ENCODE measurements at places on chromosomes 4 and X.

DNA sequence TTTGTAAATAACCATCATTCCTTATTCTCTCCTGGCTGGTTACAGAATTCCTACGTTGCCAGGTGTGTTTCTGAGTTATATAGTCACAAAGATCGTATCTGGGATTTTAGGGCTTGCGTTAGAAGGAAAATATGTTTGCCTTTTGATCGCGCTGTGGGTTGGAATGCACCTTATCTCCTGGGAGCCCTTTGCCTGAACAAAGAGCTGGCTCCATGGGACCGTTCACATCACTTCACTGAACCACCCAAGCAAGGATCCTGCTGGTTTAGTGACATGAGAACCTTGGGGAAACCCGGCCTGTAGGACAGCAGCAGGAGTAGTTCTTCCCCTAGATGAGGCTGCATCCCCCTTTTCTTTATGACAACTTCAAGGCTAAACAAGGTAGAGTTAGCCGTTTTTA is 51.6 kb downstream of the RS1 start:
- no peak for DNase-seq

DNA sequence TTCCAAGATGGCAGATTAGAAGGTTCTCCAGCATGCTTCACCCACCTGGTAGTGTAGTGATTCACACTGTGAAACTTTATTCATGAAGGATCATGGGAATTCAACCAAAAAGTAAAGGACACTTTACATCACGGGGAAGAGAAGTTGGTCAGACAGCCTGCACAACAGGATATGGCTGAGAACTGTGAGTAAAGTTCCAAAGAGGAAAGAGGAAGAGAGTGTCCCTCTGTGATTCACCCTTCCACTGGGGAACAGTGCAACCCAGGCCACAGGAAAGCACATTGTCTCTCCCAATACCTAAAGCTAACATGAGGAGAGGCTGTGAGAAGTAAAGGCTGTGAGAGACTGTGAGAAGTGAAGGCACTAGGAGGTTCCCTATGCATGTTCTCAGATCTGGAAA is 137.2 kb downstream of the STPG2 start:
- DNase-seq, result no peak

GRCh38 chrX:40021647-40022046 is 76.1 kb downstream of the BCOR start:
- no peak for DNase-seq

DNA sequence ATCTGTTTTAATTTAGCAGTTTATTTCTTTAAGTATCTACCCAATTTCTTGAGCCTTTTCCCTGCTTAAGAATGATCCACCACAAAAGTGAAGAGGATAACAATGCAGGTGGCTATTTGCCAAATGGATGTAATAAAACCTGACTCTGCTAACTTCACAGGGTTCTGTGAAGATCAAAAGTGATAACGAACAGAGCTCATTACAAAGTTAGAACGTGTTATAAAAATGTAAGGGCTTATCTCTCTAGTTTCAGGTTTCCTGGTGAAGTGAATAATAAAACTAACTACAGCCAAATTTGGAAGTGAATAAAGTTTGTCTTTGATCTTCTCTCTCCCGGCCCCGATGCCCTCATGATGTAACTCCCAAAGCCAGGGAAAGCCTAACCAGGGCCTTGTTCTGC is 497.9 kb downstream of the SMARCA1 start:
- no peak for DNase-seq

DNA sequence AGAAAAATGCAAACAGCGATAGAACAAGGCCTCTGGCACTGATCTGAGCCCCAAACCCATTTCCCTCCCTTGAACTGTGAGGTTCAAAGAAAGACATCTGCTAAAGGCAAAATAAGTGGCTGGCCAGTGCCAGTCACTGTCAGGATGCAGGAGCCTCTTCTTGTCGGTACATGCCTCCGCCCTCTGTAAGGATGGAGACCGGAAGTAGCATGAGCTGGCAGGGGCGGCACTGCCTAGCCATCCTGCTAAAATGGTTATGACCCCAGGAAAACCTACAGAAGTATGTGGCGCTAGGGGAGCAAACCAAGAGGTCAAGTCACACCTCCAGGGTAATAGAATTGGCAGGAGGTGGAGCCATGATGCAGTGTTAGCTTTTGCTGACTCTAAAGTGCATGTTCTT is 180.3 kb downstream of the DCLK2 start:
- no peak for DNase-seq

GRCh38 chrX:96407072-96407471 is 277.6 kb upstream of the DIAPH2 start:
- no peak for DNase-seq

GRCh38 chr4:102687982-102688433 is 72.8 kb downstream of the MANBA start:
- no peak for DNase-seq

DNA sequence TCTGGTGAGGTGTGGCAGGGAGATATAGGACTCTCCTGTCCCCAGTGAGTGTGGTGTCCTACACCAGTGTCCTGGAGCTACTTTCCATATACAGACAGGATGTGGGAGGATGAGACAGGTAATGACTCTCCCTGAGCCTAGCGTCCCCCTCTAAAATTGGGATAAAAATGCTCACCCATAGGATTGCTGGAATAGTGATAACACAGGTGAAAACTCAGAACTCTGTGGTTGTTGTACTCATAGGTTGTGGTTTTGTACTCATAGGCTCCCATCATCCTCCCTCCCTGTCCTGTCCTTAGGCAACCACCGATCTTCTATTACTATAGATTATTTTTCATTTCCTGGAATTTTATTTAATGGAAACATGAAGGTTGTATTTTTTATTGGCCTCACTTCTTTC is 60.7 kb upstream of the NXF3 start:
- no peak for DNase-seq

DNA sequence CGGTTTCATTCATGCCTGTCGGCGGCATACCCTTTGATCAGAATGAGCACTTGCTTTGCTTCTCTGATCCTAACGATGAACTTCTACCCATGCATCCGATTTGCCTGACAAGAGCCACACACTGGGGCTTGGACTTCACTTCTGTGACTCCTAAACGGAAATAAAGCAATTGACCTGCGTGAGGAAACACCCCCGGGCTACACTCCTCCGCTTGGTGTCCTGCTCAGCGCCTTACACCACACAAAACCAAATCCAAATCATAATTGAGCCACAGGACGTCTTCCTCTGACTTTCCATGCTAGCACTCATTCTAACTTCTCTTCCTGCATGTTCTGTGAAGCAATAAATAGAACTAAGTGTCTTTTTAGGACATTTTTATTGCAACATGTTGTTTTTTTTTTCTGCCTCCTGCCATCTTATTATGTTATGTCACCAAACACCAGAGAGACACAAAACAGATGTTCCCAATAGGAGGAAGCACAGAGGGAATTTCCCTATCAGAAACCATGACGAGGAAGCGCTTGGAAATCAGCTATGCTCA is 110.8 kb upstream of the FAM9B start:
- no peak for DNase-seq

GRCh38 chr4:85966373-85966772 is 393.5 kb downstream of the MAPK10 start:
- DNase-seq, result no peak
